Activated naive CD4-positive, alpha-beta T cell treated with anti-CD3 and anti-CD28 coated beads, Interleukin-2, amount 50 U/mL, for 72 hours (primary cell): ENCODE measurements at places on chromosomes 16 and 17.

DNA sequence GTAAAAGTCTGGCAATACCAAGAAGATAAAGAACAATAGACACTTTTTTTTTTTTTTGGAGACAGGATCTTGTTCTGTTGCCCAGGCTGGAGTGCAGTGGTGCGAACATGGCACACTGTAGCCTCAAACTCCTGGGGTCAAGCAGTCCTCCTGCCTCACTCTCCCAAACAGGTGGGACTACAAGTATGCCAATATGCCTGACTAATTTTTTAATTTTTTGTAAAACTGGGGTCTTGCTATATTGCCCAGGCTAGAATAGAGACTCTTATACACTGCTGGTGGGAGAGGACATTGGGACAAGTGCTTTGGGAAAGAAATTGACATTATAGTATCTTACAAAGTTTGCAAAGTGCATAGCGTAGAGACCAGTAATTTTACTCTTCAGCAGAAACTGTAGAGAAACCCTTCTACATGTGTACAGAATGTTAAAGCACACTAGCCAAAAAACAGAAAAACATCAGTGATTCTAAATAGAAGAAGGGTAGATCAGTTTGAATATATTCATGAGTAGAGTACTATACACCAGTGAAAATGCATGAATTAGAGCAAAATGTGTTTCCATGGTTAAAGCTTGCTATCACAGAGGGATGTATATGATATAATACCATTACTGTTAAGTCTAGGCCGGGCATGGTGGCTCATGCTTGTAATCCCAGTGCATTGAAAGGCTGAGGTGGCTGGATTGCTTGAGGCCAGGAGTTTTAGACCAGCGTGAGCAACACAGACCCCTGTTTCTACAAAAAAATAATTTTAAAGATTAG is 7.0 kb upstream of the EFNB3 start:
- DNase-seq: no peak

DNA sequence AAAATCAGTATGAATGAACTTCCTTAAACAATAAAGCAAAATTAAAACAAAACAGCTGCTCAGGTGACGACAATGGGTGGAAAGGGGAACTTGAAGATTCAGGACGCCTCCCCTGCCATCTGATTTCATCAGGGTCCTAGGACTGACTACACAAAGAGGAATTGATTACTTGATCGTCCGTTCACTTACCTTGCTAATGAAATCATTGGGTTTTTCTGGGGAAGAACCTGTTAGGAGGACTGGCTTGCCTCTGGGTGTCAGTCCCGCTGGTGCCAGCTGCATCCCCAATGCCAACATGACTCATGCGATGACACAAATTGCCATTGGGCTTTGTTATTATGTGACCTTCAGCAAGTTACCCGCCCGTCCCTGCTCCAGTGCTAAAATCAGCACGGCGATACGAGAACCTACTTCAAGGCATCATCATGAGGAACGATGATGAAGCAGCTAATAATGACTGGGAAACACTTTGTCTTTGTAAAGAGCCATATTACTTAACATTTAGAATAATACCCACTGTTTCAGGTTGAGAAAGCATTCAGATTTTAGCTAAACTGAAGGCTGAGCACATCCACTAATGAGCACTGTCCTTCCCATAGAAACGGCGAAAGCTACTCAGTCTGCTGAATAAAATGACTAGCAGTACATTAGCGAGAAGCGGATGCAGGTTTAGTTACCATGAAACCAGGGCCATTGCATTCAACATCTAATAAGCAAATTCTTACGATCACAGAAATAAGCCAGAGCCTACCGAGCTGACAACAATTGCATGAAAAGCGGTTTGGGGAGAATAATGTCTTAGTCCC is 139.4 kb downstream of the ZFHX3 start:
- DNase-seq: no peak

DNA sequence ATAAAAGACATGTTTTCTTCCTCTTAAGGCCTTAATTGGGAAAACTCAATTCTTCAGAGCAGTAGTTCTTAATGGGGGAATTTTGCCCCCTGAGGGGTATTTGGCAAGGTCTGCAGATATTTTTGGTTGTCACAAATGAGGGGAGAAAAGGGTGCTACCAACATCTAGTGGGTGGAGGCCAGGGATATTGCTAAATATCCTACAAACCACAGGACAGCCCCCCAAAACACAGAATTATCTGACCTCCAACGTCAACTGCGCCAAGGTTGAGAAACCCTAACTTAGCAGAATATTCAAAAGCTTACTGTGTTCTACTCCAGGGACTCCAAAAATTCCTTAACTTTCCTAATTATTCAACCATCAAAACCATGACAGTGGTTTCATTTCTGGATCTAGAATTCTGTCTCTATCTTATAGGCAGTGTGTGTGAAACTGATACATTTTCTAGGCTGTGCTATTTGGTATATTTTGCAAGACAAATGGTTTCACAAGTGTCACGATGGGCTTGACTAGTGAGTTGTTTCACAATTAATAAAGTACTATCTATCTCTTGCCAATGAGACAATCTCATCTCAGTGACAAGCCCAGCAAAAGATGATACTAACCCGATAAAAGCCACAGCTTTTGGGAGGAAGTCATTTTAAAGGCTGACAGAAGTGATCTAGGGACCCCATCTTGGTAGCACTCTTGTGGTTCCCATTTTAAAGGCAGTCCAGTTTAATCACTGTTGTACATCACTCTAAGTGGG is 14.7 kb downstream of the TXNDC11 start:
- DNase-seq: no peak

DNA sequence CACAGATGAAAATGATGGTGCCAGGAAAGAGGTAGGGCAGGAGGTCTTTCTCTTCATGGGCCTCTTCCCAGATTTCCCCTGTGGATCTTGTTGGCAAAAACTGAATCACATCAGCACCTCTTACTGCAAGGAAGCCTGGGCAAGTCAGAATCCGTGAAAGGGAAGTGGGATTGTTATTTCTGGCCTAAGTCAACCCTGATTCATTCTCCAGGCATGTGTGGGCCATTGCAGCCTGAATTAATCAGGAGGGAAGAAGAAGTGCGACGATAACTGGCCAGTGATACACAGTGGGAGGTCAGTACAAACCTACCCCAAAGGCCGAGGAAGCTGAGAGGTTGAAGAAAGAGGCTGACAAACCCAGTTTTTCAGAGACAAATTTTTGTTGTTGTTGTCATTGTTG is 17.9 kb upstream of the NSMCE1 start:
- DNase-seq: no peak

GRCh38 chr17:77687921-77688320 is 270.6 kb upstream of the TNRC6C start:
- no peak for DNase-seq

- no peak for DNase-seq
These were observed 31.8 kb upstream of the APPBP2 start for GRCh38 chr17:60557805-60558204.

DNA sequence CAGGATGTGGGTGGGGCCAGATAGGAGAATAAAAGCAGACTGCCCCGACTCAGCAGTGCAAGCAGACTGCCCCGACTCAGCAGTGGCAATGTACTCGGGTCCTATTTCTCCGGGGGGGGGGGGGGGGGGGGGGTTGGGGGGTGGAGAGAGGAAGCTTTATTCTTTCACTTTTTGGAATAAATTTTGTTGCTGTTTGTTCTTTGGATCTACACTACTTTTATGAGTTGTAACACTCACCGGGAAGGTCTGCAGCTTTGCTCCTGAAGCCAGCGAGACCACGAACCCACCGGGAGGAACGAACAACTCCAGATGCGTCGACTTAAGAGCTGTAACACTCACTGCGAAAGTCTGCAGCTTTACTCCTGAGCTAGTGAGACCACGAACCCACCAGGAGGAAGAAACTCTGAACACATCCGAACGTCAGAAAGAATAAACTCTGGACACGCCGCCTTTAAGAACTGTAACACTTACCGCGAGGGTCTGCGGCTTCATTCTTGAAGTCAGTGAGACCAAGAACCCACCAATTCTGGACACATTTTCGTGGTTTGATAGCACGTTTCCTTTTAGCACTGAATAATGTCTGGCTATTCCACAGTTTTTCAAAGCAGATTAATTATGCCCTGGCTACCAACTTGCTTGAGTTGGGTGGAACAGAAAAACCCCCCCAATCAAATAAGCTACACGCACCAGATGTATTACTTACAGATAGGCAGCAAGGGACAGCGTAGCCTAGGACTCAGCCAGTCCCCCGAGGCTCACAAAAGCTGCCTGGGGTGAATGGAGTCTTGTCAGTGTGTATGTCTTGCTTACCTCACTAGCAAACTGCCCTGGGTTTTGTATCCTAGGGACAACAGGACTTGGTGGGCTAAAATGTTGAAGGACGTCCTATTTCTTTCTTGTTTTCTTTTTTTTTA is 11.9 kb downstream of the FZD2 start:
- DNase-seq: no peak

GRCh38 chr17:28712032-28712704 is 480 bp upstream of the PROCA1 start:
- peak; percentile 72 for DNase-seq

- DNase-seq: no peak
These were observed 21.2 kb downstream of the PDILT start for GRCh38 chr16:20383106-20384029.

DNA sequence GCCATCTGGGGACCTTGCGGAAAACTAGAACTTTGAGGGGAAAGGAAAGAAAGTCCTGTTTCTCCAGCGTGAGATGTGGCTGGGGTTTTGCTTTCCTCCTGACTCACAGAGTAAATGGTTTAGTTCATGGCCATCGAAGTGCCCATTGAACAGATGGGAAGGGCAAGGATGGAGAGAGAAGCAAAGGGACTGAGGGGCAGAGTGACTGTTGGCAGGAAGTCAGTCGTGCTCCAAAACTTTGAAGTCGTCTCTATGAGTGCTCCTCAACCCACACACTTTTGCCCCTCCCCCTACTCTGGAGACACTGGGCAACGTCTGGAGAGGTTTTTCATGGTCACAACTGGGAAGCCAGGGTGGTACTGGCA is 476.9 kb downstream of the SLC39A11 start:
- DNase-seq: no peak

GRCh38 chr16:48354877-48355855 is 30.0 kb downstream of the SIAH1 start:
- no peak for DNase-seq

GRCh38 chr16:18050777-18051176 is 285.8 kb downstream of the NPIPA8 start:
- DNase-seq: no peak

GRCh38 chr16:86495756-86496261 is 14.5 kb upstream of the FOXF1 start:
- no peak for DNase-seq

DNA sequence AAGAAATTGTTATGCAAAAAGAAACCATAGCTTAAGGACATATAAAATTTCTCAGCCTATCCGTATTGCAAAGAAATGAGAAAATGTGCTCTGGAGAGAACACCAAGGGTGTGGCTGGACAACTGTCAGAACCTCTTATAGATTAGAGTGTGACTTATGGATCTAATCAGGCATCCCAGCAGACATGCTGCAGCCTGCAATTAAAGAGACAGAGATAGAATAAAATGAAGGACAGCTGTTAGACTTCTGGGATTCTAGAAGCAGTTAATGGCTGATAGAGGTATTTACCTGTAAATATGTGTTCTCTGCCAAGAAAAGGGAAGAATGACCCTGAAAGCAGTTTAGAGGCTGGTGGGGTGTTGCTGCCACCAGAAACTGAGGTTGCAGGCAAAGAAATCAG is 160.1 kb upstream of the KIF2B start:
- DNase-seq: no peak

- no peak for DNase-seq
These were observed 28.0 kb downstream of the TOM1L2 start for GRCh38 chr17:17944242-17944641.

- DNase-seq: no peak
These were observed 126.7 kb upstream of the FOXF1 start for GRCh38 chr16:86383488-86384262.

GRCh38 chr17:28552176-28552999 is at the start of gene UNC119:
Gene UNC119, minus strand, starts transcription at chr17:28552624. Its CDS starts 67 bp downstream, at chr17:28552557.
- DNase-seq: peak; percentile 77

GRCh38 chr17:76485569-76485968 is 15.7 kb downstream of the RHBDF2 start:
- no peak for DNase-seq
